Stimulated activated CD4-positive, alpha-beta T cell treated with anti-CD3 and anti-CD28 coated beads, Interleukin-2, amount 100 ng/mL, for 24 hours (primary cell): ENCODE measurements at places on chromosomes 11 and 22.

- DNase-seq, result no peak
Observed at GRCh38 chr11:1479678-1480118, 6.9 kb downstream of the MOB2 start.

GRCh38 chr11:45672593-45672992 lies 7.2 kb upstream of the CHST1 start:
- DNase-seq, result no peak

- no peak for DNase-seq
Observed at GRCh38 chr11:33448461-33449130, 191.4 kb downstream of the HIPK3 start.

- DNase-seq, result peak; percentile 41
Observed at GRCh38 chr11:64916040-64916774, 802 bp downstream of the ATG2A start.

DNA sequence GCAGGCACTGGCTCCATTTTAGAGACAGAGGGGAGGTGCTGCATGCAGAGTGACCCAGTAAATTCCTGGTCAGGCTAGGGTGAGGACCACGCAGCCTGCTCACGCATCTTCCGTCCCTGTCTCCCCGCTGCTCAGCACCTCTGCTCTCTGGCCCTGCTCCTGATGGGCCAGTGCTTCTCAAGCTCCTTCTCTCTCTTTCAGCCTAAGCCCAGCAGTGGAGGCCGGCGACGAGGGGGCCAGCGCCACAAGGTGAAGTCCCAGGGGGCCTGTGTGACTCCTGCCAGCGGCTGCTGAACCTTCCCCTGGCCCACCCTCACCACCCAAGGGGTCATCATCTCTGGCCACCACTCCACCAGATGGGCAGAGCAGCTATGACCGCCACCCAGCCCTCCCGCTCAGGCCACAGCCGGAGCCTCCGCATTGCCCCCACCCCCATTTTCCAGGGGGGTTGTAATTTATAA lies 24.7 kb downstream of the GTPBP1 start:
- no peak for DNase-seq

DNA sequence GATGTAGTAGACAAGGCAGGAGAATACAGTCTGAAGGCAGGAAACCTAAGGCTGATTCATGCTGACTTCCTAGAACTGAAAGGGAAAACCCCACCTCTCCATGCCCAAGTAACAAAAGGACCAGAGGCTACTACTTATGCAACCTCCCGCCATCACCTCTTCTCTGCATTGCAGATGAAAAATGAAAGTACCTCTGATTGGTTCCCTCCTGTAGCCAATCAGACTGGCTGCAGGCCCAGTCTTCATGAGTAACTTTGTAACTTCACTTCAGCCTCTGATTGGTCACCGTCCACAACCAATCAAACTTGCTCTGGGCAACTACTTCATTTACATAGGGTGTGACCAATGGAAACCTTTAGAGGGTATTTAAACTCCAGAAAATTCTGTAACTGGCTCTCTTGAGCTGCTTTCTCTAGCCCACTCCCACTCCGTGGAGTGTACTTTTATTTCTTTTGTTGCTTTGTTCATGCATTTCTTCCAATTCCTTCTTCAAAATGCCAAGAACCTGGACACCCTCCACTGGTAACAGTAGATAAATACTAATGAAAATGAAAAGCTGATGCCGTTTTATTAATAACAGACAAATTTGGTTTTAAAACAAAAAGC lies 5.2 kb upstream of the MAP6 start:
- DNase-seq, result peak; percentile 26

DNA sequence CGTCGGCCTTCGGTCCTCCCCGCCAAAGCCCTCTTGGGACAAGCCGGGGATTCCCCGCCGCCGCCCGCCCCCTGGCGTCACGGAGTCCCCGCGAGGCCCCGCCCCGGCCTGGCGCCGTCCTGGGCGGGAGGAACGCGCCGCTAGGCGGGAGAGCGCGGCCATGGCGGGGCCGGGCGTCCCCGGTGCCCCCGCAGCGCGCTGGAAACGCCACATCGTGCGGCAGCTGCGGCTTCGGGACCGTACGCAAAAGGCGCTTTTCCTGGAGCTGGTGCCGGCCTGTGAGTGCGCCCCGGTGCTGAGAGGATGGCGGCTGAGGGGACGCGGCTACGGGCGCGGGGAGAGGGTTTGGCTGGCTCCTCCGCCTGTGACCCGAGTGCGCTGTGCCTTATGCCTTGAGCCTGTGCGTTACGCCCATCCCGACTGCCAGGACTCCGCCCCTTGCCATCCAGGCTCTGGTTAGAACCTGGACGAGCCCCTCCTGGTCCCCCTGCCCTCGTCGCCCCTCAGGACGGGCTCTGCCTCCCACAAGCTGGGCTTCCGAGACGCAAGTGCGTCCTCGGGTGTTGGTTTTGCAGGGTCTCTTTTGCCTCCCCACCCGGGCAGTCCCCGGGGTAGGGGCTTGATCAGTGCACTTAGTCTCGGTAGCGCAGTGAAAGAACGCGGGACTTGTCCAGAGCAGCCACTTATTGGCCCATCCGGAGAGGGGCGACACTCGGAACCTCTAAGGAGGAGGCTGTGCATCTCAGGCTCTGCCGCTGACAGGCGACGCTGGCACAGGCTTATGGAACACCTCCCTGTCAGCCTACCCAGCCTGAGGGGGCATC lies at the start of gene ATG16L2:
TSS of gene ATG16L2 (plus strand) at position 126 of the 824 bp plus-strand sequence. CDS start at position 161, 35 bp downstream.
- DNase-seq, result peak; percentile 90

GRCh38 chr11:62953811-62954210 lies 31.0 kb downstream of the SLC22A6 start:
- DNase-seq, result no peak

DNA sequence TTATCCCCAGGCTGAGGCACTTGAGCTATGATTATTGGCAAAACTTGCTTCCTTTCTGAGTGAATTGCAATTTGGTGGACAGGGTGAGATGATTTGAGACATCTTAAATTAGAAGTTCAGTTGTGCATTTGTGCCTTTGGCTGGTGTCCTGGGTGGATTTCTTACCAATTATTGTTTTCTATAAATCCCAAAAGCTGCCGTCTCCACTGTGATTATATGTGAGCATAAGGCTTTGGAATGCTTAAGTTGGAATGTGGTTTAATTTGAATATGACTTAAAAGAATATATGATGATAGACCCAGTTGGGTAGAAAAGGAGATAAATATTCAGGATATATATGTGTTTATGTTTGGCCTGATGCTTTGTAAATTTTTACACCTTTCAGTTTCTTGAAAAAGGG lies 70.0 kb downstream of the EXT2 start:
- DNase-seq, result no peak

DNA sequence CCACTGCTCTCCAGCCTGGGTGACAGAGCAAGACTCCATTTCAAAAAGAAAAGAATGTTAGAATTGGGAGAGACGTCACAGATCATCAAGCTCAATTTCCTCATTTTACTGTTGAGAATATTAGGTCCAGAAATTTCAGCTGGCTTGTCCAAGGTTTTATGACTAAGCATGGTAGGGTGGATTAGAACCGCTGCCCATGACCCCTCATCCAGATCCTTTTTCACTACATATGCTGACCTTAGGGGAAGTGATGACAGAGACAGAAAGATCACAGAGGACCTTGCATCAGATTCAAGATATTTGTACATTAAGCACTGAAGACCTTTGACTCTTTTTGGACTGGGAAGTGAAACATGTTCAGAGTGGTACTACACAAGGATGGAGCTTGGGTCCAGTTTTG lies 134.5 kb downstream of the ADAMTS15 start:
- no peak for DNase-seq

DNA sequence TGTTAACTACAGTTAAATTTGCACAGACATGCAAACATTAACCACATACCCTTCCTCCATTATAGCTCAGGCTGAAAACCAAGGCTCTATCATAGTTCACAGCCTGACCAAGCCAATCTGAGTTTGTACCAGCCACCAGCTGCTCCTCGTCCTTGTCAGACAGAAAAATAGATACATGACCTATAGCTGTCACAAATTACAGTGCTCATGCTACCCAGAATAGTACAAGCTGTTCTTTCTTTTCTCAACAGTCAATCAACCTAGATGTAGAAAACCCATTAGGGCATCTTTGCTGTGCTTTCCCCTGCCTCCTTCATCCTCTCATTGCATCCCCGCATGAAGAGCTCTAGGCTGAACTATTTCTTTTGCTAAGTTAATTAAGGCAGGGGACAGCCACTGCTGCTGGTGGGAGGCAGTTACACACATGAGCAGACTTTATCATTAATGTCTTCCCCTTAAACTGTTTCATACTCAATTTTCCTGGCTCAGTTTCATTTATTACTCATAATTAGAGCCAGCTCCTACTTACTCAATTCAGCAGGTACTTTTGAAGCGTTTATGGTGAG lies 148.3 kb downstream of the TRPC6 start:
- no peak for DNase-seq

DNA sequence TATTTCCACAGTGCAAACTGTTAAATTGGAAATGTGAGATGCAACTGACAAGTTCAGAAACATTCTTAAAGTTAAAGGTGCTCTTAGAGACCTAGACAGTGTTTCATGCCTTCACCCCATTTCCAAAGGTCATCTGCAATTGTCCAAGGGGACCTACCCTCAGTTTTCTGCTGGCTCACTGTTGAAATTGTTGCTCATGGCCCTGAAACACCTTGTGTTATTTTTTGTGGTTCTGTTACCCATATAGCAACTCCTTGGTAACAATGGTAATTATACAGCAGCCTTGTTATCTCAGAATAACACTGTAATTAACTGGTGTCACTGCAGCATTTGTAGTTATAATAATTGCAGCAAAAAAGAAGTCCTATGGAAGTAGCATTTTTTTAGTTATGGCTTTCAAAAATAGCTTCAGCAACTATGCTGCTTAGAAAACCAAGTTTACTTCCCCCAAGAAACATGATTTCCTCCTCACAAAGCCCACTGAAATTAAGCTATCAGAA lies 49.2 kb upstream of the CCDC34 start:
- DNase-seq, result no peak

DNA sequence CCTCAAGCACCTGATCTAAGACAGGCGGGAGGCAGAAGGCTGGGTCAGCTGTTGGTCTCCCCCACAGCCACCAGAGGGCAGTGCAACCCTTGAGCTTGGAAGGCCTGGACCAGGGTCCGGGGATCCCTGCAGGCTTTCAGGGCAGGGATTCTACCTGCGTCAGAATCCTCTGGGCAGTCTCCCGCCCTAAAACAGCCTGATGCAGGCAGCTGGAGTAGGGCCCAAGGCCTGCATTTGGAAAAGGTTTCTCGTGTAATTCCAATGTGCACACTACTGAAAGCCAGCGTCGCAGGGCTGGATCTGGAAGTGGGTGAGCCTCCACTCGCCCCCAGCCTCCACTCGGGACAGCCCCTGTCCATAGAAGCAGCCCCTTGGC lies 31.8 kb downstream of the BID start:
- peak; percentile 79 for DNase-seq

GRCh38 chr11:126459691-126460281 lies 104.3 kb downstream of the ST3GAL4 start:
- no peak for DNase-seq

GRCh38 chr11:3635641-3636375 lies 6.0 kb downstream of the ART5 start:
- no peak for DNase-seq

- DNase-seq, result peak; percentile 52
Observed at GRCh38 chr11:35237860-35238715, 99.1 kb downstream of the CD44 start.

- DNase-seq, result no peak
Observed at GRCh38 chr11:62669420-62670161, 1.9 kb upstream of the UQCC3 start.

DNA sequence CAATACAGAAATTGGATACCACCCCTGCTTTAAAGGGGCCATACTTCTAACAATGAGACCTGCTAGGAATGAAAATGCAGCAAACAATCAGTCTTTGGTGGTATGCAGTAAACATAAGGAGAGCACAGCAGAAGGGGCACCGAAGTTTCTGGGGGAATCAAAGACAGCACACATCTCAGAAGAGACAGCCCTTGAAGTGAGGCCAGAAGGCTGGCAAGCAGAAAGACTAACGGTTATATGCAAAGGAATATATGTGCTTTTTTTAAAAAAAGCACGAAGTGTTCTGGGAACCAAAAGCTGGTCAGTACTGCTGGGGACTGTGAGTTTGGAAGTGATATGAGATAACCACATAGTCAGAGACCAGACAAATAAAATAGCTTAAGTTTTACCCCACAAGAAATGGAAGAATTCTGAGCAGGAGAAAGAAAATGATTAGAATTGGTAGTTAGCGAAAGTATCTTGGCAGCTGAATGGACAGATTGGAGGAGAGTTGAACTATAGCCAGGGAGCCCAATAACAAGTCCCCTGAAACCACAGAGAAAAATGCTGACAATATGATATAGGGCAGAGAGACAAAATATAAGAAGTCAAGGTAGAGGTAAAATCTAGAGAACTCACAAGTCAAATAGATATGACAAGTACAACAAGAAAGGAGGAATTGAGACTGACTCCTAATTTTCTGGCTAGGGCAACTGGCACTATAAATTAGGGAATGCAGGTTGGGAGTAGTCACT lies 125.7 kb downstream of the MRTFA start:
- DNase-seq, result no peak

DNA sequence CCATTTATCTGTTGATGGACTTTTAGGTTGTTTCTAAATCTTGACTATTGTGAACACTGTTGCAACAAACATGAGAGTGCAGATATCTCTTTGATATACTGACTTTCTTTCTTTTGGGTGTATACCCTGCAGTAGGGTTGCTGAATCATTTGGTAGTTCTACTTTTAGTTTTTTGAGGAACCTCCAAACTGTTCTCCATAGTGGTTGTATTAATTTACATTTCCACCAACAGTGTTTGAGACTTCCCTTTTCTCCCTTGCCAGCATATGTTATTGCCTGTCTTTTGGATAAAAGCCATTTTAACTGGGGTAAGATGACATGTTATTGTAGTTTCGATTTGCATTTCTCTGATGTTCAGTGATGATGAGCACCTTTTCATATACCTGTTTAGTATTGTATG lies 330.0 kb downstream of the DDX10 start:
- no peak for DNase-seq

DNA sequence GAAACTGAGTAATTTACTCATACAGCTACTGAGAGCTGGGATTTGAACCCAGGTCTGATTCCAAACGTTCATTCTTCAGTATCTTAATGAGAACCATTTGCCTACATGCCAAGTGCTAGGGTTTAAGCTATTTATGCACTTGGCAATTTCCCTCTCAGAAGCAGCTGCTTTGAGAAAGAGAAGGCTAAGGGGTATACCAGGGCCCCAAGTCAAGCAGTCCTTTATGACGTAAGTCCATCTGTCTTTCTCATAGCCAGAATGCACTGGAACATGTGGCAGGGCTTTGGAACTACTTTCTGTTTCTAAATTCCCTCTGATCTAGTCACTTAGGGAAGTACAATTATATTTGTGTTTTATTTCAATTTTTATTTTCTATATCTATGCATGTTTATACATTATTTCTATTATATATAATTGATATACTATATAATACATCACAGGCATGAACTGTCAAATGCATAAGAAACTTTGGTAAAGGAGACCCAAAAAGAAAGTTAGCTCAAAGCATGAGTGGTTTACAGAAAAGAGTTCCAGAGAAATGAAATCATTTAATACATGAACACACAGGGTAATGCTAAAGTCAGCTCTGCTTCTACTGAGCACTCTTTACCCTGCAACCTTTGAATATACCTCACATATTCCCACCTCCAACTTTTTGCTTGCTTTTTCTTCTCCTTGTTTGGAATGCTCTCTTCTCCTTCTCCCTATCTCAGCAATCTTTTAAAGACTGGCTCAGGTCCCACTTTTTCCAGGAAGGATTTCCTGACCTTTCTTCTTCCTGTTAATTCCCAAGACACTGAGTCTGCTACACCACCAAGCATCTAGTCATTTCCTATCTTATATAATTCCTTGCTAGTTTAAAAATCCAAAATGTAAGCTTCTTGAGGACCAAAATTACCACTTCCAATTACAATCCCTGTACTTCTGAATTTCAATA lies 80.5 kb upstream of the GDPD4 start:
- no peak for DNase-seq

GRCh38 chr22:35409783-35410662 lies 10.1 kb downstream of the MCM5 start:
- DNase-seq, result no peak
